Caudate nucleus (tissue), 63 donors: ENCODE measurements at places on chromosomes 2 and 18.

- no peak for DNase-seq
Measured at GRCh38 chr2:196702641-196703040, 63.1 kb downstream of the CCDC150 start.

GRCh38 chr2:103346780-103347179 lies 584.9 kb downstream of the TMEM182 start:
- DNase-seq: no peak

DNA sequence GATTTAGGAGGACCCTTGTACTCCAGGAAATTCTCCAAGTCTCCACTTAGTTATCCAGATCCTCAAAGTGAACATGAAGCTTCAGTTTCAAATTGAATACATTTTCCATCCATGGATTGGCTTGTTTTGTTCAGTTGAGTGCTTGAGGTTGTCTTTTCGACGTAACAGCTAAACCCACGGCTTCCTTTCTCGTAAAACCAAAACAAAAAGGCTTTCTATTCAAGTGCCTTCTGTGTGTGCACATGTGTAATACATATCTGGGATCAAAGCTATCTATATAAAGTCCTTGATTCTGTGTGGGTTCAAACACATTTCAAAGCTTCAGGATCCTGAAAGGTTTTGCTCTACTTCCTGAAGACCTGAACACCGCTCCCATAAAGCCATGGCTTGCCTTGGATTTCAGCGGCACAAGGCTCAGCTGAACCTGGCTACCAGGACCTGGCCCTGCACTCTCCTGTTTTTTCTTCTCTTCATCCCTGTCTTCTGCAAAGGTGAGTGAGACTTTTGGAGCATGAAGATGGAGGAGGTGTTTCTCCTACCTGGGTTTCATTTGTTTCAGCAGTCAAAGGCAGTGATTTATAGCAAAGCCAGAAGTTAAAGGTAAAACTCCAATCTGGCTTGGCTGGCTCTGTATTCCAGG lies at the start of gene CTLA4:
Gene CTLA4, plus strand, starts transcription at position 211 of the 640 bp plus-strand sequence. Its CDS starts 172 bp downstream, at position 383.
- DNase-seq: no peak

DNA sequence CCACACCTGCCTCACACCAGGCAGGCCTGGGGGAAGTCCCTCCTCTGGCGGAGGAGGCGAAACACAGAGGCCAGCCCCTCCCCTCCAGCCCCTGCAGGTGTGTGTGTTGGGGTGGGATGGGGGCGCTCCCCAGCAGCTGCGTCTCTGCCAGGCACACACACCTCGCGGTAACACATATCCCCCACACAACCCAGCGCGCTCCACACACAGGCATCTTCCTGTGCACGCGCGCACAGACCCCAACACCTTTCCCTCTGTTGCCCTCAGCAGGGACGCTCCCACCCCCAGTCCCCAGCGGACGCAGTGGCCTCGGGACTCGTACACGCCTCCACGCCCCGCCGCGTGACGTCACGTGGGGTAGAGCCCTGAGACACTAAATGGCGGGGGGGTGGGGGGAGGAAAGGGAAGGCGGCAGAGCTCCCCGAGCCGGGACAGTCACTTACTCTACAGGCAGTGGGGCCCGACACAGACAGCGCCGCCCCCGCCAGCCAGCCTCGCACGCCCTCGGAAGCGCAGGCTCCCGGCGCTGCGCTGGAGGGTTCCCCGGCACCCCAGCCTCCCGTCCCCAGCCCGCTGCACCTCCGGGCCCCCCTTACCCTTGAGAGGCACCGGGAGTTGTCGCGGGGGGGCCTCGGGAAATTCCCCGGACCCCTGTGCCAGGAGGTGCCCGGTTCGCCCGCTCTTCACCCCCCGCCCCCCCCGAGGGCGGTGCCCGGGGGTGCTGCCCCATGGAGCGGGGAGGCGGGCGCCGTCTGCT lies at the start of gene WNT10A:
Gene WNT10A, plus strand, starts transcription at position 751 of the 757 bp plus-strand sequence. CDS start 144 bp downstream, outside the sequence.
- no peak for DNase-seq

DNA sequence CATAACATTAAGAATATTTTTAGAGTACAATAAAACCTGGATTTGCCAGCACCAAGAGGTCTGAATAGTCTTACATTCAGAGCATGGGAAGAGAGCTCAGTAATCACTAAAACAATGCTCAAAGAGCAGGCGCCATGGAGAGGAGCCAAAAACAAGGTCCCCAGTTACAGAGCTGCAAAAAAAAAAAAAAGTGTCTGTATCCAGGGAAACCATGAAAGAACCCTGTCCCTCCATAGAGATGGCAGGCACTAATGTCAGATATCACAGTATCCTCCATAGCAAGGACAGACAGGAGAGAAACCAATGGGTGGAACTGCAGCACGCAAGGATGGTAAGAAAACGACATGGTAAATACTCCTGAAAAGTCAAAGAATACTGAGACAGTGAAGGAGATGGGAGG lies 19.5 kb downstream of the FBXO15 start:
- DNase-seq: no peak

DNA sequence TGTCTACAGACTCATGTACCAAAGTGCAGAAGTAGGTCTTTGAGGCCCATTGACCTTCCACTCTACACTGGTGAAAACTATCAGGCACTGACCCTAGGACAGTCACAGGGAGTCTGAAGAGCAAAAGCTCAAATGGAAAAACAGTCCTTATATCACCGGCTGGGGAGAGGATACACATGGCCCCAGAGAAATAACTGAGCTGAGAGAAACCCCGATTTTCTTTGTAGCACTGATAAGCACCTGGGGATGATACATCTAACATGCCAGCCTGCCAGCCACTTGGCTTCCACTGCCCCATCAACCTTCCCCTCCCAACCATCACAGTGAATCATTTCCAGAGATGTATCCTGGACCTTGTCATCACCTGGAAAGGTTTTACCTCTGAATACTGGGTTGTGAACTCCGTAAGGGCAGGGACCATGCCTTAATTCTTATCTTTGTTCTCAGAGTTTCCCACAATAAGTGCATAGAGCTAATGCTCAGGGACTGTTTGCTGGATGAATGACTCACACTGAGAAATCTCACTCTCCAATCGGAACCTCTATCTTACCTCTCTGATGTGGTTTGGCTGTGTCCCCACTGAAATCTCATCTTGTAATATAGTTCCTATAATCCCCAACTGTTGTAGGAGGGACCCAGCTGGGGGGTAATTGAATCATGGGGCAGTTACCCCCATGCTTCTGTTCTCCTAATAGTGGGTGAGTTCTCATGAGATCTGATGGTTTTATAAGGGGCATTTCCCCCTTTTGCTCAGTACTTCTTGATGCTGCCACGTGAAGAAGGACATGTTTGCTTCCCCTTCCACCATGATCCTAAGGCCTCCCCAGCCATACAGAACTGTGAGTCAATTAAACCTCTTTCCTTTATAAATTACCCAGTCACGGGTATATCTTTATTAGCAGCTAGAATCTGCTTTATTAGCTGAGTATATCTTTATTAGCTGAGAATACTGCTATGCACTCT lies 37.1 kb downstream of the EVA1A start:
- DNase-seq: no peak

- no peak for DNase-seq
Measured at GRCh38 chr2:66521291-66521922, 86.5 kb downstream of the MEIS1 start.

- DNase-seq: no peak
Measured at GRCh38 chr2:73983322-73984202, 1.1 kb upstream of the TET3 start.
